ENCODE measurements at places on chromosomes 4 and X.

GRCh38 chr4:6658597-6659075 is 18.2 kb downstream of the MRFAP1 start:
- no peak overlapping the region for H3K27ac ChIP-seq
- no peaks in the 10 kb centered on the region for H3K36me3 ChIP-seq
- H3K27me3 ChIP-seq, result peaks cover 43% of the 10 kb centered on the region
- peaks cover 6% of the 10 kb centered on the region for H3K4me1 ChIP-seq
- DNase-seq, result peak; percentile 68

DNA sequence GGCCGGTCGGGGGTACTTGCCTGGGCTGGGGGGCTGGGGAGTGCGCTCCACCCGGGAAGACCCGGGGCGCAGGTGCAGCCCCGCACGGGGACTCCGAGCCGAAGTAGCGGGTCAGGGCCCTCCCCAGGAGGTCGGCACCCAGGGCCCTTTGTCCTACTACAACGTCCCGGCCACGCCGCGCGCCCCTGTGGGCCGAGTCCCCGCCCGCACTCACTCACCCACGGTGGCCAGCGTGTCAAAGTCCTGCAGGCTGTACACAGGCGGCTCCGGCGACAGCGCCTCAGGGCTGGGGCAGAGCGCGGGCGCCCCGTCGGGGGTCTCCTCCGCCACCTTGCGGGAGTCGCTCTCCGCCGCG is 602 bp downstream of the PRKX start:
- no peak for DNase-seq
- no peaks in the 10 kb centered on the region for H3K27me3 ChIP-seq
- H3K27ac ChIP-seq, result no peak overlapping the region

GRCh38 chr4:146654687-146655520 is 16.2 kb downstream of the POU4F2 start:
- no peak overlapping the region for H3K27ac ChIP-seq
- peaks cover 2% of the 10 kb centered on the region for H3K36me3 ChIP-seq
- peaks cover 81% of the 10 kb centered on the region for H3K27me3 ChIP-seq

DNA sequence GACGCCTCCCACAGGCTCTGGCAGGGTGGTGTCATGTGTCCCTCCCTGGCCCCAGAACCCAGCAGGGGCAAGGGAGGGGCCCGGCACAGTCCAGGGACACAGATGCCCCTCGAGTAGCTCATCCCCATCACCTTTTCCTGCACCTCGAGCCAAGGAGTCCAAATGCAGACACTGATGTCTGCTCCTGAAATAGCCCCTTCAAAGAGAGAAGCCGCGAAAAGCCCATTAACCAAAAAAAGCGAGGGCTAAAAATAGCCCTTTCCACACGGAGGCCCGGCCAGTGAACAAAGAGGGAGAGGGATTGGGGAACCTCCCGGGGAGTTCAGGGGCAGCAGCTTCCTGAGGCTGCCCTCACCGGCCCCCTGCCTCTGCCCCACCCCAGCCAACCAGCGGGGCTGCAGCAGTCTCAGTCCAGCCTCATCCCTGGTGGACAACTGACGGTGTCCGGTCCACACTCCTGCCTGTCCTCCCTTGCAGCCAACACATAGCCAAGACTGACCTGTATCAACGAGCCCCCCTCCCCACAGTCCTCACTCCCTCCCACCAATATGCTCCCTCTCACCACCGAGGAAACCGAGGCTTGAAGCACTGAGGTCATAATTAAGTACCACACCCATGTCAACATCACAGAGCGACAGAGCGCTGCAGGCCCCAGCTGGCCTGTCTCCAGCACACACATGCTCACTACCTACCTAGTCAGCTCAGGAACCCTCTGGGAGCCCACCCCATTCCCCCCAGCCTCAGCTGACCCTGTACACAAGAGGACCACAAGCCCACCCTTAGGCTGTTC is 23.9 kb downstream of the WDR1 start:
- H3K27ac ChIP-seq, result peak overlapping the region; percentile 82
- no peak for DNase-seq

DNA sequence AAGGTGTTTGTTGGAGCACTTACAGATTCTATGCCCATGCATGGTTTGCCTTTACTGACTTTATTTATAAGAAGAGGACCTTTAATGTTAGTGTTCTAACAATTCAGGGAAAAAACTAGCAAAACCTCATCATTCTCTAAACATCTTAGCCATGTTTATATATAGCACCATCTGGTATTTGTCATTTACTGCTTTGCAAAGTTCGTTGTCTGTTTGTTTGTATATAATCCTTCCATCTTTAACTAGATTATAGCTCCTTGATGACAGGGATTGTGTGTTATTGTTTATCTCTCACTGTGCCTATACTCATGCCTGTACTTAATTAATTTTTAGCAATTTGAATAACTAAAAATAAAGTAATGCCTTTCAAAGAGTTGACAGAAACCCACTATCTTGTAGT is 170.6 kb upstream of the PACRGL start:
- H3K4me3 ChIP-seq, result no peak overlapping the region
- no peaks in the 10 kb centered on the region for H3K36me3 ChIP-seq
- H3K27ac ChIP-seq, result no peak overlapping the region
- DNase-seq, result no peak
- H3K27me3 ChIP-seq, result no peaks in the 10 kb centered on the region

- no peaks in the 10 kb centered on the region for H3K36me3 ChIP-seq
- no peak overlapping the region for H3K4me3 ChIP-seq
- no peaks in the 10 kb centered on the region for H3K27me3 ChIP-seq
- H3K27ac ChIP-seq, result no peak overlapping the region
Measured at GRCh38 chrX:459611-460010, 72.9 kb upstream of the PPP2R3B start.

- no peaks in the 10 kb centered on the region for H3K4me1 ChIP-seq
- H3K36me3 ChIP-seq, result no peaks in the 10 kb centered on the region
Measured at GRCh38 chr4:22215084-22215483, 266.5 kb upstream of the KCNIP4 start.

DNA sequence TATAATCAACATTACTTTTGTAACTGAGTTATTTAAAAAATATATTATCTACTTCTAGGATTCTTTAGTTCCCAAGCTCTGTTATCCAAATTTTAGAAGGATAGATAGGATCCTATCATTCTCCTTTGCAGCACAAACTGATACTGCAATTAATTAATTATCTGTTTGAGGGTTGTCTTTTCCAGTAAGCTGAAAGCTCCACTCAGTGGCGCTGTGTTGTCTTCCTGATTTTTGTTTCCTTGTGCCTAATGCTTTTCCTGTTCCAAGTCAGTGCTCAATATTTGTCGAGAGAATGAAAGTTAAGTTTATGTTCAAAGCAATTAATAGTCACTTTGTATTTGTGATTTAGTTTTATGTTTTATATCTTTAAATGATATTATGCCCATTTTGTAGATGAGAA is 107.4 kb upstream of the ANK2 start:
- H3K4me3 ChIP-seq, result no peak overlapping the region
- DNase-seq, result no peak
- no peak overlapping the region for H3K27ac ChIP-seq
- peaks cover 8% of the 10 kb centered on the region for H3K27me3 ChIP-seq

GRCh38 chr4:4838051-4838935 is 21.2 kb upstream of the MSX1 start:
- peaks cover 8% of the 10 kb centered on the region for H3K4me1 ChIP-seq
- H3K27me3 ChIP-seq, result no peaks in the 10 kb centered on the region
- no peak overlapping the region for H3K4me3 ChIP-seq
- H3K27ac ChIP-seq, result no peak overlapping the region

- H3K4me1 ChIP-seq, result no peaks in the 10 kb centered on the region
- no peaks in the 10 kb centered on the region for H3K27me3 ChIP-seq
- no peaks in the 10 kb centered on the region for H3K36me3 ChIP-seq
- no peak for DNase-seq
- no peak overlapping the region for H3K4me3 ChIP-seq
- no peak overlapping the region for H3K27ac ChIP-seq
Measured at GRCh38 chr4:99762728-99763127, 53.9 kb upstream of the DAPP1 start.

GRCh38 chr4:149741186-149741831 is 74.3 kb downstream of the IQCM start:
- no peak overlapping the region for H3K4me3 ChIP-seq
- H3K4me1 ChIP-seq, result no peaks in the 10 kb centered on the region
- H3K36me3 ChIP-seq, result no peaks in the 10 kb centered on the region
- DNase-seq, result no peak
- H3K27me3 ChIP-seq, result peaks cover 3% of the 10 kb centered on the region
- no peak overlapping the region for H3K27ac ChIP-seq

DNA sequence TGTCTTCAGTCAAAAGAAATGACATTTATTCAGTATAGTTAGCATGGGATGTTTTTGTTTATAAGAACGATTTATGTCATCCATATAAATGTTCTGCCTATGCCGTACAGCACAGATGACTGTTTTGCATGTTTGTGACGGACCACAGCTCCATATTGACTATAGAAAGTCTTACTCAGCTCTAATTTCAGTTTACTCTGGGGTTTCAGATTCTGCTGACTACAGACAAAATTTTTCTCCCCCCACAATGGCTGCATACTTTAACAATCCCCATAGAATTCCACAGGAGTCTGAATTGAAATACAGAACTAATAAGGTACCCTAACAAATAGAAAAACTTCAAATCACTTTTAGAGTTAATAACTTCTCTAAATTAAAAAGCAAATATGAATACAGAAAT is 191.0 kb downstream of the SCFD2 start:
- DNase-seq, result no peak
- peaks cover 39% of the 10 kb centered on the region for H3K36me3 ChIP-seq
- no peak overlapping the region for H3K4me3 ChIP-seq
- no peak overlapping the region for H3K27ac ChIP-seq

GRCh38 chrX:46279925-46280313 is 265.3 kb downstream of the ZNF674 start:
- no peaks in the 10 kb centered on the region for H3K27me3 ChIP-seq
- no peak overlapping the region for H3K27ac ChIP-seq
- peaks cover 2% of the 10 kb centered on the region for H3K36me3 ChIP-seq
- H3K4me1 ChIP-seq, result peaks cover 10% of the 10 kb centered on the region
- DNase-seq, result no peak
- H3K4me3 ChIP-seq, result peak overlapping the region; percentile 69

DNA sequence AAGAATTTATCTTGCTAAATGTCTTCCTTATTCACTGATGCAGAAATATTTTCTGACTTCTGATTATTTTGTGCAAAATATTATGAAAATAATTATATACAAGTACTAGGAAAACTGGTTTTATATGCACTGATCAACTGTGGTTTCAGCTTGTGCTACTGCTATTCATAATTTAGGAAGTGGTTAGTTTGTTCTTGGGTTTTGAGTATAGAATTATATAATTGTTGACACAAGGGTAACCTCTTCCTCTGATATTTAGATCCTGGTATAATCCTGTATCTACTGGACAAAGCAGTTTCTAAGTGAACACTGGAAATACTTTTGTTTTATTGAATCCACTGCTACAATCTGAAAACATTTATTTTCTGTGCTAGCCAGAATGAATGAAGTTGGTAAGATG is 182.8 kb downstream of the PDGFC start:
- no peaks in the 10 kb centered on the region for H3K4me1 ChIP-seq
- no peaks in the 10 kb centered on the region for H3K27me3 ChIP-seq
- no peak for DNase-seq
- no peak overlapping the region for H3K27ac ChIP-seq

DNA sequence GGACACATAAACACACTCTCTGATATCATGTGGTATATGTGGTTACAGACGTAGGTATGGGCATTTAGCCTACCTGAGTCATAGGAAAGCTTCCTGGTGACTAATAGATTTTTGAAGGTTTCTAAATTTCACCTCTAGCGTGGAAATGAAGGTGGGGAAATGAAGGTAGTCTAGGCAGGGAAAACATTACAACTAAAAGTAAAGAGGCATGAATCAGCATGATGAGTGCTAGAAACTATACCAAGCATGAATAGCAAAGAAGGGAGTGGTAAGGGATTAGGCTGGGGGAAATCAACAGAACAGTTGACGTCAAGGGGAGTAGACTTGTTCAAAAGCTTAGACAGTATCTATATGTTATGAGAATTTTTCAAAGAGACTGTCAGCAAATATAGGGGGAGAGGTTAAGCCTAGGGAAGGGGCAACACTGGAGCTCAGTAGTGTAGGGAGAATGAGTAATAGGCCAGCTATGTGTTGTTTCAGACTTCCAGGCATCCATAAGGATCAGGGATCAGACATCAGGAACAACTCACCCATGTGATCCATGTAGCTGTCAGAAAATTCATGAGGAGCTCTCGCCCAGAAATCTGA is 279.3 kb upstream of the DIPK2B start:
- H3K4me1 ChIP-seq, result no peaks in the 10 kb centered on the region
- H3K27me3 ChIP-seq, result peaks cover 3% of the 10 kb centered on the region
- H3K27ac ChIP-seq, result no peak overlapping the region
- no peaks in the 10 kb centered on the region for H3K36me3 ChIP-seq
- no peak overlapping the region for H3K4me3 ChIP-seq

- H3K27ac ChIP-seq, result no peak overlapping the region
- no peaks in the 10 kb centered on the region for H3K36me3 ChIP-seq
- no peaks in the 10 kb centered on the region for H3K27me3 ChIP-seq
- H3K4me3 ChIP-seq, result no peak overlapping the region
- H3K4me1 ChIP-seq, result no peaks in the 10 kb centered on the region
Measured at GRCh38 chrX:123475068-123475724, 257.7 kb downstream of the THOC2 start.

- H3K4me3 ChIP-seq, result no peak overlapping the region
- H3K4me1 ChIP-seq, result no peaks in the 10 kb centered on the region
- no peaks in the 10 kb centered on the region for H3K36me3 ChIP-seq
- peak; percentile 26 for DNase-seq
- no peak overlapping the region for H3K27ac ChIP-seq
Measured at GRCh38 chr4:93791570-93792195, 36.9 kb upstream of the ATOH1 start.

DNA sequence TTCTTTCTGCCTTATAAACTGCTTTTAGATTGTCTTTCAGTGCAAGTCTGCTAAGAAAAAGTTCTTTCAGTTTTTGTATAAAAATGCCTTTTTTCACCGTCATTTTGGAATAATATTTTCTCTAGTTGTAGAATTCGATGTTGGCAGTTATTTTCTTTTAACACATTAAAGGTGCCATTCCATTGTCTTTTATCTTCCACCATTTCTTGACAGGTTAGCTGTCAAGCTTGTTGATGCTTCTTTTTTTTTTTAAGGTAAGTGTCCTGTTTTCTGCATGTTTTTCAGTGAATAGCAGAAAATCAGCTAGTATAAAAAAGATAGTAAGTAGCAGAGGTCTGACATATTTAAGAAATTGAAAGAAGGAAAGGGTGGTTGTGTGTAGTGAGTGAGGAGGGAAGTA is 118.5 kb upstream of the NPFFR2 start:
- H3K4me3 ChIP-seq, result no peak overlapping the region
- no peaks in the 10 kb centered on the region for H3K27me3 ChIP-seq
- H3K27ac ChIP-seq, result no peak overlapping the region
- no peaks in the 10 kb centered on the region for H3K4me1 ChIP-seq
- no peaks in the 10 kb centered on the region for H3K36me3 ChIP-seq

Measured in activated naive CD8-positive, alpha-beta T cell treated with anti-CD3 and anti-CD28 coated beads, Interleukin-2, amount 10 ng/mL, durations not matched to agents 7 days and 5 days (primary cell).